Activated CD8-positive, alpha-beta memory T cell treated with anti-CD3 and anti-CD28 coated beads for 1 hour (primary cell): ENCODE measurements at places on chromosomes 2 and 18.

DNA sequence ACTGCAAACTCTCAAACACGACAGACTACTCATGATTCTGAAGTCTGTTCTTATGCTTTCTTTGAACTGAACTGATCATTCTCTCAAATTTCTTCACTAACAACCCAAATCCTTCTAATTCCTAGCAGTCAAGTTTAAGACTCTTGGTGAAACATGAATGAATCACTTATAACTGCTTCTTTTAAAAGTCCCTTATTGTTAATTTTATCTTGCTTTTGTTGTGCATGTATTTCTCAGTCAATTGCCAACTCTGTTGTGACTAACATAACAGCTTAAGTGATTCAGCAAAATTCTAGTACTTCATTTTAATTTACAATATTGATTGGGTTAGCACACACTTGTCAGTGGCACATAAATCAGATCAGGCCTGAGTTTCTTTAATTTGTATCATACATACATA lies 357.0 kb upstream of the FSIP2 start:
- DNase-seq = no peak

DNA sequence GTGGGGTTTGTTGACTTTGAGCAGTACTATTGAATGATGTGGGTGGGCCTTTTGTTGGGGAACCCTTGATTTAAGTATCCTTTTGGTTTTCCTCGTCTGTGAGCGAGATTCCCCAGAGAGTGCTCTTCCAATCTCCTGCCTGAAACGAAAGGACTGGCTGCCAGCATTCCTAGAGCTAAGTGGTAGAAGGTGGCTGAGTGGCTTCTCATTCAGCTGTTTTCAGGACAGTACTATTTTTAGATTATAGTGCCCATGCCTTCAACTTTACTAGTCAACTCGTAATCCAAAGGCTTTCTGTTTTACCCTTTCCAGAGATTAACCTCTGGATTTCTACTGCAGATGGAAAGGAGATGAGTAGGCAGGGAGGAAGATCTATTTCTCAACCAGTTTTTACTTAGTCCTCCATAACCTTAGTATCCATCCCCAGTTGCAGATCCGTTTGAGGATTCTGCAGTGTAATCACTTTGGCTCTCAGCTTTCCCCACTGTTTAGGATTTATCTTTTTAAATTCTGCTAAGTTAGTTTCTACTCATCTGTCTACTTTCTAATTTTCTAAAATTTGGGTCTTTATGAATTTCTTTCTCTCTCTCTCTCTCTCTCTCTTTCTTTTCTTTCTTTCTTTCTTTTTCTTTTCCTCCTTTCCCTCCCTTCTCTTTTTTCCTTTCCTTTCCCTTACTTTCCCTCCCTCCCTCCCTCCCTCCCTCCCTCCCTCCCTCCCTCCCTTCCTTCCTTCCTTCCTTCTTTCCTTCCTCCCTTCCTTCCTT lies 9.2 kb downstream of the SLC4A1AP start:
- no peak for DNase-seq

- no peak for DNase-seq
These were observed 105.6 kb downstream of the CRIM1 start for GRCh38 chr2:36461039-36461681.

DNA sequence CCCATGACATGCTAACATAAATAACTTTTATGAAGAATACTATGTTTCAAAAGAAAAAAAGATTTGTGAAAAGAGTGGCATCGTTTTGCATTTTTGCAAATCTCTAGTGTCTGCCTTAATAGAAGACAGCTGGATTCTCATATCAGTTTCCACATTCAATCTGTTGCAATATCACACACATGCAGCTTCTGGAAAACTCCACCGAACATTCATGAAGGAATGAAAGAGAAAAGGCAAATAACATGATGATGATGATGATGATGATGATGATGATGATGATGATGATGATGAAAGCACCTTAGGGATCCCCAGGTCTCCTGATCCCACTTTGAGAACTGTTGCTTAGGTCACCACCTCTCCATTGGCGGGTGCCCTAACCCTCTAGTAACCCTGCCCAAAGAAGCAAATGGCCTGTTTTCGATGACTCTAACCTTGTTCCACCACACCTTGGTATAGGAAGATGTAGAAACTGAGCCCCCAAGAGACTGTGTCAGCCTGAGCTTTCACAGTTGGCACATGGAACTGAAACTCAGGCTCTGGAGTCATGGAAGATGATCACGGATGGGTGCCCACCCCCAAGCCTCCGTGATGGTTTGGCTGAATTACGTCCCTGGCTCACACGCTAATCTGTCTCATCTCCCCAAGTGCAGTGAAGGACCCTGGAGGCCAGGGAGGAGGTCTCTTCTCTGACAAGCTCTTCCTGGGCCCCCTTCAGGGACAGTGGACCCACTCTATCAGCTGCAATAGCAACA lies 80.1 kb upstream of the SMAD7 start:
- no peak for DNase-seq

GRCh38 chr2:47471429-47472116 lies 68.6 kb downstream of the MSH2 start:
- DNase-seq = no peak

DNA sequence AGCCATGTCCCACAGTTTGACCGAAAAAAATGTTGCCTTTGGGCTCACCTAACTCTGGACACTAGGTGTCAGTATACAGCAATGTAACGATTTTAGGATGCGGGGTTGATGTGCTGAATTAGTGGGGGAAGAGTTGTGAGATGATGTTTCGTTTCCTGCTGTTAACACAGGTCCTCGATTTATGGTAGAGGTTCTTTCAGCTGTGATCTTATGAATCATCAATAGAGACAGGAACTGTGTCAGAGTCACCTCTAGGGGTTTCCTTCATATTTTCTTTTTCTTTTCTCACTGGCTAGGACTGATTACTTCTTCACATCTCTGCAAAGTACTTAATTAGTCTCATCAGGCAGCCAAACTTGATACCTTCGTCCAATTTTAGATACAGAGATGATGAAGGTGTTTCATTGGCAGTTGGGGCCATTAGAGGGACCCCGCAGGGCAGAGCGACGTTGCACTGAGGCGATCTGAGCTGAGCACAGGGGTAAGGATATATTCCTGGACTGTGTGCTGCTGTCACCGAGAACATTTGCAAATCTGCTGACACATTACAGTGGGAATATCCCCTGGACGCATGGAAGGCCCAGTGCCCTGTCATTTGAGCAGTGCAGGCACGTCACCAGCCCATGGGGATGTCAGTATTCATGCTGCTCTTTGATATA lies 10.2 kb upstream of the MMADHC start:
- DNase-seq = no peak

- DNase-seq = no peak
These were observed 219.1 kb upstream of the STK17B start for GRCh38 chr2:196390243-196391148.

- no peak for DNase-seq
These were observed 125.0 kb downstream of the LPIN1 start for GRCh38 chr2:11871421-11871820.

GRCh38 chr2:131145040-131145439 lies 39.9 kb downstream of the PLEKHB2 start:
- DNase-seq = no peak

DNA sequence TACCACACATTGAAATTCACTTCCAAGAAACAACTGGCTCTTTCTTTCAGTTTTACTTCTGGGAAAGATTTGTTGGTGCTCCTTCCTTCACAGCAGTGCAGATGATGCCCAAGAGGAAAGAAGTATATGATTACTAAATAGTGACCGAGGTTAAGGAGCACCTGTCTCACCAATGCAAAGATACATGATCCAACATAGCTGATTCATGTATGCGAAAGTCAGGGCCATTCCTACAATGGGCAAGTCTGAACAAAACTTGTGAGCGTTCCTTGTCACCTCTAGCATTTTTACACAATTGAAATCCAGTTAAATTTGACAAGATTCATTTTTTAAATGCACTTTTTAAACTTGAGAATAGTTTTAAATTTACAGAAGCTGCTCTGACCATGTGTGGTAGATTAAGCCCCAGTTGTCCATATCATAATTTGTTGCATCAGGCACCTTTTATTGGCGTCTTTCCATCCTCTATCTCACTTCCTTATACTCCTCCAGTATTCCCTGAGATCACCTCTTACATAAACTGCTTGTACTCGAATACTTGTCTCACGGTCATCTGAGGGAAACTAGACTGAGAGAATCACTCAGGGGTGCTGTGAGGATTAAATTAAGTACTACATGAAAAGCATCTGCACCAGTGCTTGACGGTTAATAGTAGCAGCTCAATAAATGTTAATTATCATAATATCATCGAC lies 438.8 kb upstream of the CDH20 start:
- no peak for DNase-seq

GRCh38 chr2:114400890-114401289 lies 41.6 kb upstream of the DPP10 start:
- no peak for DNase-seq

DNA sequence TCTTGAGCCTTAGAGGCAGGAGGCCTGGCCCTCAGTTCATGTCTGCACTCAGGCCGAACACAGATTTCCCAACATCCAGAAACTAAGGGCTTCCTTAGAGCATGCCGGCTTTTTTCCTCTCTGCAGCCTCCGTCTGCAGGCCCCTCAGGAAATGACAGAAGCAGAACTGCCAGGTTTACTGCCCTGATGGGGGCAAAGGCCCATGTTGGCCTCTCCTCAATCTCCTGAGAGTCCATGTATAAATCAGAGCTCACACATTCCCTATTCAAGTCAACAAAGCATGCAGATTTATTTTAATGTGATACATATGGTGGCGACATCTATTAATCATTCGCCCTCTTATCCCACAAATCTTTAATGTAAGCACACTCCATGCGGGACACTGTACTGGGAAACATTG lies 475.6 kb upstream of the HS6ST1 start:
- DNase-seq = no peak

DNA sequence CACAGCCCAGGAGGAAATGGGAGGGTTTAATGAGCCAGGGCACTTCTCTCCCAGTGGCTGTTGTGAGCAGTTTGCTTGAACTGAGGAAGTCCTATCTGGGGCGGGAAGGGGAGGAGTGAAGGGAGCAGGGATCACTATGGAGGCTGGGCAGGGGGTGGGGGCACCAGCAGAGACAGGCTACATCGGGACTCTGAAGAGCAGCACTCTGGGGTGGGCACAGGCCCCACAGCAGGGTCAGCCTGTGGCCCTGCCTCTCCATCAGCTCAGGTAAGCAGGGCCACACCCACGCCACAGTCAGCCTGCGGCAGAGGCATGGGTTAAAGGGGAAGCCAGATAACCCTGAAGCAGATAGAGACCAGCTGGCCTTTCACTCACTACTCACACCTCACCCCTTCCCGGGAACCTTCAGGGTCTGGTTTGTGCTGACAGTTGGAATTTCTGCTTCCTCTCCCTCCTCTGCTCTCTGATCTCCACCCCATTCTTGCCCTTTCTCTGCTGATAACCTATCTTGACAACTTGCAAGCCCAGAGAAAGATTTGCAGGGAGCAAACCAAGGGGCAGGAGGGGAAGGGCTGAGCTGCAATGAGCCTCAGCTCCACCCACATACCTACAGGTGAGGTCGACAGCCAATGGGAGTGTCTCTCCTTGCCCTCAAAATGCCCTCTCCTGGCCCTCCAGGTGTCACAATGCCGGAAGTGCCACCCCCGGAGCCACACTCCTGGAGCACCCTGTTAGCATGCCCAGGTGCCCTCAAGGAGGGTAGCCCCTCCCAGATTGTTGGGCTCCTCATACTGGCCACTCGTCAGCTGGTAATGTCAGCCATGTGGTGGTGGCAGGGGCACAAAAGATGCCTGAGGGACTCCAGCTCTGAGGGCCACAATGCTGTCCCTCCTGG lies 3.7 kb downstream of the SIGLEC15 start:
- no peak for DNase-seq

- DNase-seq = no peak
These were observed 73.5 kb downstream of the SH3RF3 start for GRCh38 chr2:109202486-109202885.

DNA sequence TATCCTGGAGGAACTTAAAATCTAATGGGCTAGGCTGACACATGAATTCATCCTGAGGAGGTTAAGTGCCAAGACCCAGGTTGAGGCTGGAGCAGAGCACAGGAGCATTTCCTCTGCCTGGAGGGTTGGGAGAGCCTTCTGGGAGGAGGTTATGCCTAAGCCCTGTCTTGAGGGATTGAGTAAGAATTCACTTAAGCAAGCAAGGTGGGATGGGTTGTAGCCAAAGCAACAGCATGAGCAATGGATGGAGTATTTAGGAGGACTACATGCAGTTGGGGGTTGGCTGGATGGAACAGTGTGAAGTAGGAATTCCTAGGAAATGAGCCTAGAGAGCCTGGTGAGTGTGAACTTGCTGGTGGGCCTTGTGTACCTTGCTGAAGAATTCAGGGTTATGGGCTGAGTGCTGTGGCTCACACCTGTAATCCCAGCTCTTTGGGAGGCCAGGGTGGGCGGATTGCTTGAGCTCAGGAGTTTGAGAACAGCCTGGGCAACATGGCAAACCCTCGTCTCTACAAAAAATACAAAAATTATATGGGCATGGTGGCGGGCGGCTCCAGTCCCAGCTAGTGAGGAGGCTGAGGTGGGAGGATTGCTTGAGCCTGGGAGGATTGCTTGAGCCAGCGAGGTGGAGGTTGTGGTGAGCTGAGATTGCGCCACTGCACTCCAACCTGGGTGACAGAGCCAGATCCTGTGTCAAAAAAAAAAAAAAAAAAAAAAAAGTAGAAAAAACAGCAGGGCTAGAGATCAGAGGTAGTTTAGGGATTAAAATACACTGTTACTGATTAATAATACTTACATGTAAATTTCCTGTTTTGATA lies 22.2 kb downstream of the TANC1 start:
- DNase-seq = no peak

DNA sequence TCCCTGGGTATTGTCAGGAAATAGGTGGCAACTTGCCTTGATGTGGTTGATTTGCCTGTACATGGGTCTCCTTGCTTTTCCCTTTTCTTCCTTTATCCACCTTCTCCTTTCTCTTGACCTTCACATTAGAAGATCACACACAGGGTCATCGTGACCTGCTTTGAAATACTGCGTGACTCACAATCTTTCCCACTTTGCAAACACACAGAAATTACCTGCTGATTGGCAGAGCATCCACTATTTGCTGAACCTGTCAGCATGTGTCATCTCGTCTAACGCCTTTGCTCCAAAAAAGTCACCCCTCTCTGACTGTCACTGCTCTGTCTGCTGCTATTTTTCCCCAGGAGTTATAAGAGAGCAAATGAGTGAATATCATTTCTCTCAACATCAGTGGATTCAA lies 60.8 kb downstream of the MYO3B start:
- DNase-seq = no peak

DNA sequence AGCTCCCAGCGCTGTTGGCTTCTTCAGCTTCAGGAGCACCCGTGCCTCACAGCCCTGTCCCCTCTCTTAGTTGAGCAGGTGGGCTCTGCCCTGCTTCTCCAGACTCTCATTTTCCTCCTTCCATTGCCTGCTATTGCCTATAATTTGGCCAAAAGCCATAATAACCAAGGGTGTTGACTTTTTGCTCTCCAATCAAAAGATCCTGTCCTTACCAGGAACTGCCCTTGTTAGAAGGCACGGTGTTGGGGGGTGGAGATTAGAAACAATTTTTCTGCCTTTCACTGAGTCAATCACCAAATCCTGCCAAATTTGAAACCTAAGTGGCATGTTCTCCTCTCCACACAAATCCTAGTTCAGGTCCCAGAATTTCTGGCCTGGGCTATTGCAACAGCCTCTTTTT lies 16.7 kb upstream of the PDIA6 start:
- no peak for DNase-seq

GRCh38 chr18:39969803-39970494 lies 1985.1 kb upstream of the PIK3C3 start:
- DNase-seq = no peak
